Caco-2 (cell line): ENCODE measurements at places on chromosomes 2 and 18.

DNA sequence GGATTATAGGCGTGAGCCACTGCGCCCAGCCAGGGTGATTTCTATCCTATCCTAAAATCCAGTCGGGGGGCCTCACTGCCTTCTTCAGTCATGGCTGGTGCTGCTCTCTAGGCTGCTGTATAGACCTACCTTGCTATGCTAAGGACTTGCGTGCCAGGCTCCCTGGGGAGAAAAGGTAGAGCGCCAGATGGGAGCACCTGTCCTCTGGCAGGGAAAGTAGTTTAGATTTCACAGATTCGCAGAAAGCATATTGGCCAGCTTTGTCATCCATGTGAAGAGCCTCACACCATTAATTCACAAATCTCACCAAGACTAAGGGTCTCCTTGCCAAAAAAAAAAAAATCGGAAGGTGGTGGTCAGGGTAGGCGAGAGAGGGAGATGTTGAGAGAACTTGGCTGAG, 217.6 kb downstream of the ATAD2B start:
- no peak for DNase-seq

- DNase-seq = no peak
These were observed 67.0 kb downstream of the RBMS1 start for GRCh38 chr2:160426604-160427003.

- no peak for DNase-seq
These were observed 1.1 kb upstream of the SOCS6 start for GRCh38 chr18:70287731-70288130.

DNA sequence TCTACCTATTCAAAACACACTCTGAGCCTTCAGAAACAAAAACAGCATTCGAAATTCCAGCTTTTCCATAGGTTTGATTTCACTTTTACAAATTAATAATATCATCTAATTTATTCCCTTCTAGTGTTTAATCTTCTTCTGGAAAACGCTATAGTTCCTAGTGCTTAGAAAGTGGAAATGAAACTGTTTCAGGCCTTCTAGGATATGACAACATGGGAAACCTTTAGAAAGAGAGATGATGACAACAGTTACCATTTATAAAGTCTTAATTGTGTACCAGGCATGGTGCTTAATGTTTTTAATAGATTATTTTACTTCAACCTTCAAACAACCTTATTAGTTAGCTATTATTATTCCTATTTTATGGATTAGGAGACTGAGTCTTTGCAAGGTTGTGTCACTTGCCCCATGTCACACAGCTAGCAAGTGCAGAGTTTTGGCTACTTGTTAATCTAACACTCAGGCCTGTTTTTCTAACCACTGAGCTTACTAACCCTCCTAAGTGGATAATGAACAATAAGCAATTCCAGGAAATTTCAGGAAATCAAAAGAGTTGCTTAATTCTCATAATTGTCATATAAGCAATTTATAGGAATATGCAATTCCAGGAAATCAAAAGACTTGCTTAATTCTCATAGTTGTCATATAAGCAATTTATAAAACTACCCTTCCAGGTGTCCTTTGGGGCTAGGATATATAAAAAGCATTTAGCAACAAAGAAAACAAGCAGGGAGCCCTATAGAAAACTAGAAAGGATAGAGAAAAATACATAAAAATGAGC, 206.0 kb downstream of the ZNF521 start:
- DNase-seq = no peak

GRCh38 chr2:160125828-160126227, 63.4 kb upstream of the PLA2R1 start:
- no peak for DNase-seq

GRCh38 chr2:128233790-128234395, 84.8 kb downstream of the HS6ST1 start:
- no peak for DNase-seq

- no peak for DNase-seq
These were observed 67.3 kb downstream of the SH3RF3 start for GRCh38 chr2:109196081-109196875.

DNA sequence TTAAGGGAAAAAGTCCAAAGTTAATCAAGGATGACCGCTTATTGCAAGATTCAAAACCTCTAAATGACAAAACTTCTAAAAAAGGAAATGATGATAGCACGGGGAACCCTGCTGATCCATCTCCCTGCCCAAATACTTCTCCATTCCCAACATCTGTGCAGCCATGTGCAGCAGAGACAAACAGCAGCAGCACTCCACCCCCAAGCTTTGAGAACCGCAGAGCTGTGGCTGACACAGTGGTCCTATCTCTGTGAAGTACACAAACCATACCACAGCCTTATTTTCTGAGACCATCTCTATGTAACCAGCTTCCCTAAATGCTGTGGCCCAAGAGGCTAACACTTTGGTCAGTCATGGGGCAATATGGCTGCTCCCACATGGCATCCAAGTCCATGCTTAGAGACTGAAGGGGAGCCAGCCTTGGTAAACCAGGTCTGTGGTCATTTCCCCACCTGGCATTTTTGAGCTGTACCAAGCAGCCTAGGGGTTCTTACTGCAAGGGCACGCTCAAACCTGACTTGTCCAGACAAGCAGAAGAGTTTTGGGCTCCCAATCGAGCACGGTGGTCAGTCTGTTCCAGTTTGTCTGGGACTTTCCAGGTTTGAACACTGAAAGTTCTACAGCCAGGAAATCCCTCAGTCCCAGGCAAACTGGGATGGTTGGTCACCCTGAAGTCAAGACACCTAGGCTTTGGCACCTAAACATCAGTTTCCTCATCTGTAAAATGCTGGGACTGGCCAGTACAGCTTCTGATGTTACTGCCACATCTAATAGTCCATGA, 17.1 kb upstream of the NFE2L2 start:
- DNase-seq = no peak

DNA sequence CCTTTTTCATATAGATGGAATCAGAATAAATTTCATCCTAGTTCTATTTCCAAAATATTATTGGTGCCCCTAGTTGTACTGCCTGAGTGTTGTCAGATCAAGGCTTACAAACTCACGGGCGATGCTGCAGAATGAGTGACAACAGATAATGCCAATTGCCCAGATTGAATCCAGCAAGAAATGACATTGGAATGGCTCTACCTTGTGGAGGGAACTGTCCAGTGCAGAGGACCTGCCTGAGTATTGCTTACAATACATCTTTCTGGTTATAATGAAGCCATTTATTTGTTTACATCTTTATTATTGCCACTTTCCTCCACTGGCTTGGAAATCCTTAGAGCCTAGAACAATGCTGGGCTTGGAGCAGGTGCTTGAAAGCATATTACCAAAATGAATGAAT, 7.8 kb upstream of the IL1R2 start:
- no peak for DNase-seq

DNA sequence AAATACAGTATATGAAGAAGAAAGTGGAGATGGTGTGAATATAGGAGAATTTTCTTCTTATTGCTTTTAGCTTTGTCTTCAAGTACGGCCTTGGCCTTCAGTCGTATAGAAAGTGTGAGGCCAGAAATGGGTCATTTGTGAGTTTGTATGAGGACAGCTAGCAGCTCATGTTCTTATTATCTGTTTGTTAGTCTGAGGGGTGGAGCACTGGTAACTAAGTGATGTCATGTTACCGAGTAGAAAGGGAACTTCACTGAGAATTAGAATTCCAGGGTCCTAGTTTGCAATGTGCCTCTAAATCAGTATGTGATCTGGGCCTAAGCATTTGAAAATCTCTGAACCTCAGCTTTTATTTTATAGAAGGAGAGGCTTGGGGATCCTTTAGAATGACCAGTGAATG, 588.6 kb downstream of the NRXN1 start:
- DNase-seq = no peak

- no peak for DNase-seq
These were observed 122.9 kb downstream of the PRKRA start for GRCh38 chr2:178328037-178328436.

DNA sequence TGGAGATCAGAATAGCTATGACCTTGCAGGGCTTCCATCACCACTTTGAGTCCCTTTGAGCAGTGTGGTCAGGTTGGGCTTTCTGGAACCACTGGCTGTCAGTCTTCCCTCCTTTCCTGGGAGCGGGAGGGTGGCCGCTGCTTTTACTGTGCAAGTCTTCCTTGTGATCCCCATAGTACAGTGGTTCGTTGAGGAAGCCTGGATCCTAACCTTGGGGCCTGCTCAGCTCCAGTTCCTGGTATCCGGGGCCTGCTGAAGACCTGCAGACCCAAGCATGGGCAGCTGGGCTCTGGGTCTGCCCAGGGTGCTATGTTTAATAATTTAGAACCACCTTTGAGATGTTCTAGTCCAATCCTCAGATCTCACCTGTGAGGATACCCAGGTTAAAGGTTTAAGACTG, 104.2 kb downstream of the CLIP4 start:
- DNase-seq = no peak

DNA sequence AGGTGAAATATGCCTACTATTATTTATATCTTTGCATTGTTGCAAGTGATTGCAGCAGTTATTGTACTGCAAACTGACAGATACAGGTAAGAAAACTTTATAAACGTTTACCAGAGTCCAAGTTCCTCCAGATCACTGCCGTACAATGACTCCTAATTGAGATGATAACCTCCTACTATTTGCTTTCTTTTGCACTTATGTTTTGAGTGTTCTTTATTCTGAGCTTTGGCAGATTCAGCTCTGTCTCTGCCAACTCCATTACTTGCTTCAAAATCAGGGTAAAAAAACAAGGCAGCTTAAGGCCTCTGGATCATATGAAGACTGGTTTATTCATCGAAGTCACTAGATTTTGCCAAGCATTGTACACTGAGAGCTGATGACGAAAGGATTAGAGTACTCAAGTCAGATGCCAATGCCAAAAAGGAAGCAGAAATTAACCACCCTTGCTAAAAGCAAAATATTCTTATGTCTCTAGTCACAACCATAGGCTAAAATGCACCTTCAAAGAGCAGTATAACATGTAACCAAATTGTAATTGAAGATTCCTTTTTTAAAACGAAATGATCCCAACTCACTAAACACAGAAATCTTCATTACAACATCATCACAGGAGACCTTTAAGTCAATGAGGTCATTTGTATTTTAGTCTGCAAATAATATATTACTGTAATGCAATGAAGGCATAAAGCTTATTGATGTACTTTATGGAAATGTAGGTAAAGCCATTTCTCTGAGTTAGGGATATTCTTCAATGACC, 10.5 kb upstream of the IKZF2 start:
- no peak for DNase-seq

DNA sequence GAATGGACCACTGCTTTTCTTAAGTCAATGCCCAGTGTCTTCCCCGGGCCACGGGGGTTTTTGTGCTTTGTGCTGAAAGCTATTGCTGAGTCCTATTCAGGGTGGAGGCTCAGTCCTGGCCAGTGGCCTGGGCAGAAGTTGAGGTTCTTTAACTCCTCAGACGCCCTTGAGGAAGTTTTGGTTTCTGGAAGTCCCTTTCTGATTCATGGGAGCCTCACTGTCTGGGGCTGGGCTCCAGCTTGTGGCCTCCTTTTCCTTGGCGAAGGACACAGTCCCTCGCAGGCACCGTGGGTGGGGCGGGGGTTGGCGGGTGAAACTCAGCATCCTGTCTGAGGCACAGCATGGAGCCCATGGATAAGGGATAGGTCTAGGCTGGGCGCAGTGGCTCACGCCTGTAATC, 465.2 kb upstream of the HS6ST1 start:
- no peak for DNase-seq

DNA sequence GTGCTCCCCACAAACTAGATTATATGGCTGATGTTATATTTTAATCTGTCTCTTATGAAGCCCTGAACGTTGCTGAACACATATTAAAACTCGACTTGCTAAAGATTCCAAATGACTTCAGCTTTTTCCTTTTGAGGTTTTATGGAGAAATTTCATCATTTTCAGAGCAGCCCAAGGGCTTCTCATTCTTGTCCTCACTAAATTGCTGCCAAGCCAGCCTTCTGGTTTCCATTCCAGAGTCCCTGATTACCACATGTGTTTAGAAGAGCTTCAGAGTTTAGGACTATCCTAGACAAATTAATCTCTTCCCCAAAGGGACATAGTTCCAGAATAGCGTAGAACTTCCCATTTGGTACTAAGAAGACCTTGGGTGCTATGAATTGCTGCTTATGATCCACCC, 77.8 kb upstream of the CCDC195 start:
- no peak for DNase-seq

DNA sequence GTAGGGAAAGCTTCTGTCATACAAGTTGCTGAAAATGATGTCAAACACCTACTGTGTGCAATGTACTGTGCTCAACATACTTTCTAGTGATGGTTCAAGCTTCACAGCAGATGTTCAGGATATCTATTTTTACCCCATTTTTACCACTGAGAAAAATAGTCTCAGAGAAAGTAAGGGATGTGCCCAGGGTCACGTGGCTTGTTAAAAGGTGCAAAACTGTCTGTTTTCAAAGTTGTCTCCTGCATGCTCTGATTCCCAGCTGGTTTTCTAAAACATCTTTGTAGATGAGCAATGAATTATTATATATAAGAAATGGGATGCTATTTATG, 145.5 kb upstream of the LHCGR start:
- no peak for DNase-seq

GRCh38 chr2:99545066-99545465, 55.2 kb upstream of the REV1 start:
- DNase-seq = no peak

- peak; percentile 93 for DNase-seq
These were observed 184.6 kb downstream of the ZFP36L2 start for GRCh38 chr2:43041661-43042360.

GRCh38 chr2:113707106-113707505, 49.3 kb downstream of the SLC35F5 start:
- no peak for DNase-seq

GRCh38 chr2:28366496-28367282, 26.0 kb upstream of the FOSL2 start:
- no peak for DNase-seq

DNA sequence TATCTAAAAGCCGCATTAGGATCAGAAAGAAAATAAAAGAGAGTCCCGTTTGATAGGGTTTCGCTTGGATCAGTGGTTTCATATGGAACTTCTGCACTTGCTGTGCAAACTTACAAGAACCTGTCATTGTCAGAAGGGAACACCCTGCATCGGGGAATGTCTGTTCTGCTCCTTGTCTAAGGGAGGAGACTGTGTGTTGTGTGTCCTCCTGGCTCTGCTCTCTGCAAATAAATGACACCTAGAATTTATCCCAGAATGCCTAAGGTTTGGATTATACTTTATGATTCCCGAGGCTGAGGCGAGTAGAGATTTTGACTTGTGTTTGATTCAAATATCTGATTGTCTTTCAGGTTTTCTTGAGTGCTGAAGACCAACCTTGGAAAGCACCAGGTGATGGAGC, 785.1 kb downstream of the GALR1 start:
- DNase-seq = no peak

GRCh38 chr18:44582456-44582855, 98.2 kb upstream of the SETBP1 start:
- DNase-seq = no peak
